ENCODE measurements at places on chromosomes 5 and 9.

- no peak for DNase-seq
These were observed 307.8 kb upstream of the IRX4 start for GRCh38 chr5:2190549-2190948.

DNA sequence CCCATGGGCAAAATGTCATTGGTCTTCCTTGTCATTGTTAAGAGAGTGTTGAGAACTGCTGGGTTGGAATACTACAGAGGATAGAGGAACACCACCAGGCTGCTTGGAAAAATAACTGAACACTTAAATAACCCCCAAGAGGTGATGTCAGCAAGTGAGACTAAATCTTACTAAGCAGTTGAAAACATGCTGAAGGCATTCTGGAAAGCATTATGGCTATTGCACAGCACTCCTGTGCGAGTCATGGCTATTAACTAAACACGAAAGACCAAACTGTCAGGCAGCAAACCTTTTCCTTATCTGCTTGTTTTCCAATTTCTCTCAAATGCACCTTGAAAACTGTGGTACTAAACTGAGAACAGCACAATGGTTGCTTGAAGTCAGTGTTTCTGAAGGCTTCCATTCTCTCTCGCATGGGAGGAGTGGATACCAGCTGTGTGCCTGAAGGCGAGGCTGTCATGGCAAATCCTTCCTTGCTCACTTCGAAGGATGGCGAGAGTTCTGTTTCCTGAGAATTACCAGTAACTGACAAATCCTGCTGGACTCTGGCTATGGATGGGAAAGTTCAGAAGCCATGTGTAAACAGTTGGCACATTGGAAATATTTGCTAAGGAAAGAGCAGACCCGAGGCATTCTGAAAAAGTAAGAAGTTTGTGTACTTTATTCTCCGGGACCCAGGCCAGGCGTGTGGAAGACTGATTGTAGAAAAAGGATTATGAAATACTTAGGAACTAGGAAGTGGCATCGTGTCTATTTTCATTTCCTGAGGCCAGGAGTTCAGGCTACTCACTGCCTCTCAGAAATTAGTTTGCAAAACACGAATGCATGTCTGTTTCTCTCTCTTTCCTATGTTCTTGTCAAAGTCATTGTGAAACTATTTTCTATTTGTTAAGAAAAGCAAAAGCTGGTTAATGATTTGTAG, 182.1 kb downstream of the DMRT2 start:
- peak; percentile 76 for DNase-seq

- no peak for DNase-seq
These were observed 1.3 kb downstream of the S1PR3 start for GRCh38 chr9:88992556-88992955.

- peak; percentile 83 for DNase-seq
These were observed 195.0 kb downstream of the ADAMTSL1 start for GRCh38 chr9:18668944-18669343.

DNA sequence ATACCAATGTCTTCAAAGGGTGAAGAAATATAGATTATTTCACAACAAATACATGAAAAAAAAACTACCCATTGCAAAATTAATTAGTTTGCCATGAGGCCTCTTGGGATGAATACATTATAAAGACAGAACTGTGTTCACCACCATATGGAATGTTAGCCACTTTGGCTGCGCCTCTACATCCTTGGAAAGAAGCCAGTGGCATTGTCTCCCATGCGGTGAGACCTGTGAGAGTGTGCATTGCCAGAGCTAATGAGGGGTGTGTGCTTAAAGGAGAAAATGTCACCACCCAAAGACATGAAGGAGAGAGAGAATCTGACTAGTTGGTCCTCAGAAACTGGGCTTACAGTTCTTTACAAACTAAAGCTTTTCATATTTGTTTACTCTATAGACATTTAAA, 110.6 kb downstream of the PLPPR1 start:
- no peak for DNase-seq
